ENCODE measurements at places on chromosomes 4 and X. TPM values are rescaled to one million over a fixed set of nuclear protein-coding genes. Genes with fewer than 3 reads are reported as not detected.

Gene RHOXF1
- total RNA-seq, result not detected

Gene RENBP
- 6.6 TPM for total RNA-seq

Gene GUCY1B1
- 0.86 TPM for total RNA-seq

Gene CRMP1
- under 0.01 TPM for total RNA-seq

Gene DACH2
- total RNA-seq, result 0.14 TPM

Measured in placental pericyte (primary cell).